IPS DF 6.9 (cell line): ENCODE measurements at places on chromosomes 5 and 9.

- no peak overlapping the region for H3K4me3 ChIP-seq
- peaks cover 10% of the 10 kb centered on the region for H3K4me1 ChIP-seq
- H3K27ac ChIP-seq: no peak overlapping the region
Observed at GRCh38 chr9:87594662-87595061, 97.0 kb downstream of the DAPK1 start.

DNA sequence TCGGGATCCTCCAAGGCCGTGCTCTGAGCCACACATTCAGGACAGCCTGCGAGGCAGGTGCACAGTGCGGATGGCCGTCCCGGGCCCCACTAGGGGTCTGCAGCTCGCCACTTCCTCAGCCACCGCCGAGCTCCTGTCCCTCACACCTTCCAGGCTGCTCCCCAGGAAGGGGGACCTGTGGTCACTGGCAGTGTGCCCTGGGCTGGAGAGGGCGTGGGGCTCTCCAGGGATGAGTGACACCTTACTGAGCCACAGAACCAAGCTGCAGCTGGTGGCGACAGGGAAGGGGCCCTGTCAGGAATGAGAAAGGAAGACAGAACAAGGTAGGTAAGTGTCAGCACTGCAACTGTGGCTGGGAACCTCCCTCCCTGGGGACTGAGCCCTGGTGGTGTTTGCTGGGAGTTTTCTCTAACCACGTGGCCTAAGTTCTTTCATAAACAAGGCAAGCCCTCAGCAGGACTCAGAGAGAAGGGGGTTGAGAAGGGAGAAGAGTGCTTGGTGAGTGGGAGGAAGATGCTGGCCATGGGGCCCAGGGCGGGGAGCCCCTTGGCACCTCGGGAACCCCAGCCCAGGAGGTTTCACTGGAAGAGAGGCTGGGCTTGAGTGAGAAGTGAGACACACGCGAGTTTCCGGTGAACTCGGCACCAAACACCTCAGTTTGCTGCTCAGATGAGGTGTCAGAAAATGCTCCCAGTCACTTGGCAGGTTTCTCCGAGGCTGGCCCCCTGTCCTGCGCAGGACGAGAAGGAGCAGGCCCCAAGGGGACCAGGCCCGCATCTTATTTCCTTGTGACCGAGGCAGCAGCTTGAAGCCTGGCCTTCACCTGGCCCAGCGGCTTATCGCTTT, 5.2 kb downstream of the IL13 start:
- no peak overlapping the region for H3K27ac ChIP-seq
- H3K36me3 ChIP-seq: no peaks in the 10 kb centered on the region
- no peak for DNase-seq
- no peaks in the 10 kb centered on the region for H3K27me3 ChIP-seq

DNA sequence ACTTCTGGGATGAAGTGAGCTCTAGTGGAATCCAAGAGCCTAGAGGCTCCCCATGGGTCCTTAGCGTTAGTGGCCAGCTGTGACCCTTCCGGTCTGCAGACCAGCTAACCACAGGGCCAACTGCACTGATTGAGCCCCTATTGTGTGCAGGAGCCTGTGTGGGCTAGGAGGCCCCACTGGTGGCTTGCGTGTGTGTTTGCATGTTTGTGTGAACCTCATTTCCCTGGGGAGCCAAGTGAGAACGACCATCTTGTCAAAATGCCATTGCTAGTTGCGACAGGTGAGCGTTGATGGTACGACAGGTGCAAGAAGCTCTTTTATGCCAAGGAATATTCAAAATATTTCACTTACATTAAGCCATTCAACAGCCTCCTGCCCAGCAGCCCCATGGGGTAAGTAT, 44.1 kb upstream of the ANKRD33B start:
- DNase-seq: no peak
- H3K4me3 ChIP-seq: no peak overlapping the region
- H3K27ac ChIP-seq: no peak overlapping the region
- no peaks in the 10 kb centered on the region for H3K27me3 ChIP-seq

GRCh38 chr5:107959573-107960279, 289.0 kb upstream of the EFNA5 start:
- no peaks in the 10 kb centered on the region for H3K27me3 ChIP-seq
- no peak for DNase-seq
- no peak overlapping the region for H3K4me3 ChIP-seq

- DNase-seq: no peak
- H3K4me3 ChIP-seq: no peak overlapping the region
- H3K27ac ChIP-seq: no peak overlapping the region
- H3K27me3 ChIP-seq: no peaks in the 10 kb centered on the region
- no peaks in the 10 kb centered on the region for H3K36me3 ChIP-seq
Observed at GRCh38 chr9:83511051-83511450, 27.1 kb downstream of the FRMD3 start.

GRCh38 chr5:154046486-154046885, 7.7 kb downstream of the MFAP3 start:
- H3K4me1 ChIP-seq: no peaks in the 10 kb centered on the region
- no peaks in the 10 kb centered on the region for H3K36me3 ChIP-seq
- no peak overlapping the region for H3K4me3 ChIP-seq
- H3K27ac ChIP-seq: no peak overlapping the region
- H3K27me3 ChIP-seq: no peaks in the 10 kb centered on the region
- DNase-seq: no peak

DNA sequence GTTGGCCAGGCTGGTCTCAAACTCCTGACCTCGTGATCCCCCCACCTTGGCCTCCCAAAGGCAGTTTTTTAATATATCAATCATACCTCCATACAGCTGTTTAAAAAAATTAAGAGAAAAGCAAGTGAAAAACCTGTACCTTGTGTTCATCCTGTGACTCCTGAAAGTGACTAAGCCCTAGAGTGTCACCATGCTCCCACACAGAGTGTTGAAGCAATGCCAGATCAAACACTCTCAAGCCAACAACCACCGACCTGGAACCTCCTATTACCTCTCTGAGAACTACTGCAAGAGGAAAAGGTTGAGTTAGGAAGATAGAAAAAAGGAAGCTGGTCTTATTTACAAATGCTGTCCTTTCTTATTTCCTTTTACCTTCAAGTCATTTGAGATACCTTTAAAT, 123.5 kb downstream of the RASEF start:
- no peaks in the 10 kb centered on the region for H3K36me3 ChIP-seq
- H3K27me3 ChIP-seq: no peaks in the 10 kb centered on the region
- H3K27ac ChIP-seq: no peak overlapping the region
- no peak for DNase-seq
- no peak overlapping the region for H3K4me3 ChIP-seq
- H3K4me1 ChIP-seq: no peaks in the 10 kb centered on the region; the same call in 1 of the 2 replicates

DNA sequence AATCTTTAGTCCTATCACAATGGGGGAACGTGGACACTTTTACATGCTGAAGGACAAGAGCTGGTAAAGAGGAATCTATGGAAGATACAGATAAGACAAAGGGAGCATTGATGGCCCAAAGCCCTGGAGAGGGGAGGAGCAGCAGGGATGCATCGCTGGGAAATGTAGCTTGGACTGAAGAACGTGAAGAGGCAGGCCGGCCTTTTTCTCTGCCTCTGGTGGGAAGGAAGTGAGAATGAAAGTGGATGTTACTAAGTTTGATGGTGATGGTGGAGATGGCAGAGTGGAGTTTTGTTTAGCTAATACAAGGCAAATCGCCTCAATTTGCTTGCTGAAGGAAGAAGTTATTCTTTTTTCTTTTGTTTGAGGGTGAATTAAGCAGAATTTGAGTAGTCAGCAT, 124.6 kb upstream of the TAF11L2 start:
- no peaks in the 10 kb centered on the region for H3K36me3 ChIP-seq
- H3K4me1 ChIP-seq: no peaks in the 10 kb centered on the region
- no peaks in the 10 kb centered on the region for H3K27me3 ChIP-seq
- H3K27ac ChIP-seq: no peak overlapping the region

GRCh38 chr5:154826-155225, 36.5 kb upstream of the LRRC14B start:
- DNase-seq: no peak
- H3K4me3 ChIP-seq: no peak overlapping the region
- no peaks in the 10 kb centered on the region for H3K27me3 ChIP-seq
- peaks cover 39% of the 10 kb centered on the region for H3K36me3 ChIP-seq
- no peaks in the 10 kb centered on the region for H3K4me1 ChIP-seq

DNA sequence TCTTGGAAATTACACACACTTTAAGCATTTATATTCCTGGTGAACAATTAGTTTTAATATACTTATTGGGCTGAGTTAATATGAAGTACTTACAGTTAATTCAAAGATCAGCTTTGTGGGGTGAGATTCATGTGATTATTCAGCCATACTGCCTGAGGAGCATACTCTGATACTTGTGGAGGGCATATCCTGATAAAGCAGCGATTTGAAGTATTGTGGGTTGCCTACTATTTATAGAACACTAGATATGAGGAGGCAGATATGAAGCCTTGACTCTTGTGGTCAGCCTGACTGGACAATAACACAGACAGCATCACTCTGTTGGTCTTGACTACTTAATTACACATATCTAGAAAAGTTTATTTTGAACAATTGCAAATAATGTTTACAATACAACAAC, 27.0 kb upstream of the AGGF1 start:
- DNase-seq: no peak
- H3K4me1 ChIP-seq: no peaks in the 10 kb centered on the region; the same call in 1 of the 2 replicates
- H3K27me3 ChIP-seq: no peaks in the 10 kb centered on the region
- H3K36me3 ChIP-seq: no peaks in the 10 kb centered on the region

DNA sequence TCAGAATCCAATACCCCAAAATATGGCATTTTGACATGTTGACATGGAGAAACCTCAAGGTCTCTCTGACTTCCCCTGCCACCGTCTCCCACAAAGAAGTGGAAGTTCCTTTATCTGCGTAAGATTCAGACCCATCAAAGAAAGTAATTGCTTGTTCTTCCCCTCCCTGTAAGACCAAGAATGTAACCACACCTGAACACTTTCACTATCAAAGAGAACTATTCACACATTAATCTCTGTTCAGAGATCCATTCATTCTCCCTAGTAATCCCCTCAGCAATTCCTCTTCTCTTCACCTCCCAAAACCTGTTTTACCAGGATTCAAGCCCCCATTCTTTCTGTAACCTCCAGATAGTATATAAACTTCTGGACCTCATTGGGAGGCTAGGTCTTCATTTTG, 4.1 kb upstream of the SLC1A1 start:
- no peaks in the 10 kb centered on the region for H3K4me1 ChIP-seq
- H3K4me3 ChIP-seq: no peak overlapping the region
- DNase-seq: no peak
- H3K36me3 ChIP-seq: no peaks in the 10 kb centered on the region

GRCh38 chr5:66507106-66507505, 89.1 kb upstream of the MAST4 start:
- no peaks in the 10 kb centered on the region for H3K27me3 ChIP-seq
- H3K4me3 ChIP-seq: no peak overlapping the region
- DNase-seq: no peak
- H3K36me3 ChIP-seq: no peaks in the 10 kb centered on the region
- H3K27ac ChIP-seq: no peak overlapping the region
- no peaks in the 10 kb centered on the region for H3K4me1 ChIP-seq

DNA sequence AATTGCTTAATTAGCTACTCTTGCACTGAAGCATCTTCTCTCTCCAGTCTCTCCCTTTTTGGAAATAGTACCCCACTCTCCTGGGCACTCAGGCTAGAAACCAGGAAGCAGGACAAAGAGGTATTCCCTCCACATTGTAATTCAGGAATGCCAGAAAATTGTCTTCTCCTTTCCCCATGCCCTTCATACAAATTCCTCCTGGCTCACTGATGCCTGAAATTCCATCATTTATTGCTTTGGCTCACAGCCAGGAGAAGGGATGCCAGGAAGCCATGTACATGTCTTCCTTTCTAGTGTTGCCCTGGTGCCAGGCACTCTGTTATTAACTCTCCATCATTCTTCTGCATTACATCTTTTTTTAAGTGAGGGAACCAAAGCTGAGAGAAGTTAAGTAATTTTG, 716.5 kb upstream of the C9orf72 start:
- DNase-seq: peak; percentile 4
- no peak overlapping the region for H3K4me3 ChIP-seq
- no peak overlapping the region for H3K27ac ChIP-seq

DNA sequence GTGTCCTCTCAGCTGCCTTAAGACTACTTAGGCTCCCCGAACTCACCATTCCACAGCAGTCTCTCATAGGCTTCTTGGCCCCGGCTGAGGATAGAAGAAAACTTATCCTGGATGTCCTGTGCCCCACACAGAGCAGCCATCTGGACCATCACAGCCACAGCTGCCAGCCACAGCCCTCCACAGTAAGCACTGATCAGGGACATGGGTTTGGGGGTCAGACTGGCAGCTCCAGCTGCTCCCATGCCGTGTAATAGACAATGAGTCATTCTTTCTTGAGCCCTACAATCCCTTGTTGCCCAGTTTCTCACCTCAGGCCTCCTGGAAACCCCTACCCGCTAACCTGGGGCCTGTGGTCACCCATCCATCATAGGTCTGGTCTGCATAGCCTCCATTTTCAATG, 5.7 kb downstream of the CREB3 start:
- H3K27me3 ChIP-seq: no peaks in the 10 kb centered on the region
- no peak overlapping the region for H3K4me3 ChIP-seq
- peaks cover 52% of the 10 kb centered on the region for H3K36me3 ChIP-seq
- no peak for DNase-seq

DNA sequence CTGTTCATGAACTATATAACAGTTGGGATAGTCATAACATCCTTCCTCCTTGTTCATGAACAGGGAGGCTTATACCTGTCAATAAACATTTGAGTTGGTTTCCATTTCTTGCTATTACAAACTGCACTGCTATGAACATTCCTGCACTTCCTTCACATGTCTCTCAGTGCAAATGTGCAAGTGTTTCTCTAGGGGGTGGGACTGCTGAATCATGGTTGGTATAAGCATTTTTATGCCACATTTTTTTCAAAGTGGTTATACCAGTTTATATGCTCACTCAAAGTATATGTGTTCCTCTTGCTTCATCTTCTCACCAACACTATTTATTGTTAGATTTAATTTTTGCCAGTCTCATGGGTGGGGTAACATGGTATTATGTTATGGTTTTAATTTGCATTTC, 25.8 kb upstream of the TPD52L3 start:
- no peaks in the 10 kb centered on the region for H3K36me3 ChIP-seq
- H3K4me3 ChIP-seq: no peak overlapping the region
- H3K4me1 ChIP-seq: no peaks in the 10 kb centered on the region
- no peak overlapping the region for H3K27ac ChIP-seq

- H3K4me1 ChIP-seq: peaks cover 8% of the 10 kb centered on the region
- no peaks in the 10 kb centered on the region for H3K36me3 ChIP-seq
- DNase-seq: no peak
- no peak overlapping the region for H3K27ac ChIP-seq
- H3K27me3 ChIP-seq: no peaks in the 10 kb centered on the region
- no peak overlapping the region for H3K4me3 ChIP-seq
Observed at GRCh38 chr5:153960269-153961215, 78.2 kb downstream of the FAM114A2 start.

GRCh38 chr9:76161541-76161940, 232.7 kb downstream of the RFK start:
- H3K4me1 ChIP-seq: no peaks in the 10 kb centered on the region
- no peak overlapping the region for H3K4me3 ChIP-seq
- no peaks in the 10 kb centered on the region; the same call in 1 of the 2 replicates for H3K36me3 ChIP-seq
- no peaks in the 10 kb centered on the region for H3K27me3 ChIP-seq
- no peak overlapping the region for H3K27ac ChIP-seq
- DNase-seq: no peak
